ENCODE measurements at places on chromosomes 6 and 20.
A peak's percentile ranks its signal among the peaks of the same experiment; 100 is the strongest.

GRCh38 chr6:161486361-161487216 is 212.7 kb upstream of the AGPAT4 start:
- no peak for DNase-seq

DNA sequence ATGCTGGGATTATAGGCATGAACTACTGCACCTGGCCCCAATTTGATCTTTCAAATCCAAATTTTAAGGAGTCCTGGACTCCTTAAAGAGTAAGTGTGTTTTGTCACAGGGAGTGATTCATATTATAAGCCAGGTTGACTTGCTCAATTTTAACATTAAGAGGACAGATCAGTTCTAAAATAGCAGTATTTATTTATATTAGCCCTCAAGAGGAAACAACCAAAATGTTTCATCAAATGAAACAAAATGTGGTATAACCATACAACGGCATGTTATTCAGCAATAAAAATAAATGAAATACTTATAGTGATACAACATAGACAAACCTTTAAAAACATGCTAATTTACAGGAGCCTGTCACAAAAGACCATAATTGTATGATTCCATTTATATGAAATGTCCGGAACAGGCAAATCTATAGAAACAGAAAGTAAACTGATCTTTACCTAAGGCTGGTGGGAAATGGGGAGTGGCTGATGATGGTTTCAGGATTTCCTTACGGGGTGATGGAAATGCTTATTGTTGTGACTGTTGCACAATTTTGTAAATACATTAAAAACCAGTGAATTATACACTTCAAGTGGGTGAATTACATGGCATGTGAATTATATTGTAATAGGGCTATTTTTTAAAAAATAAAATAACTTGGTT is 637.4 kb downstream of the MMUT start:
- DNase-seq: no peak

- DNase-seq: no peak
These were observed 13.2 kb upstream of the EXOC2 start for GRCh38 chr6:706146-706545.

DNA sequence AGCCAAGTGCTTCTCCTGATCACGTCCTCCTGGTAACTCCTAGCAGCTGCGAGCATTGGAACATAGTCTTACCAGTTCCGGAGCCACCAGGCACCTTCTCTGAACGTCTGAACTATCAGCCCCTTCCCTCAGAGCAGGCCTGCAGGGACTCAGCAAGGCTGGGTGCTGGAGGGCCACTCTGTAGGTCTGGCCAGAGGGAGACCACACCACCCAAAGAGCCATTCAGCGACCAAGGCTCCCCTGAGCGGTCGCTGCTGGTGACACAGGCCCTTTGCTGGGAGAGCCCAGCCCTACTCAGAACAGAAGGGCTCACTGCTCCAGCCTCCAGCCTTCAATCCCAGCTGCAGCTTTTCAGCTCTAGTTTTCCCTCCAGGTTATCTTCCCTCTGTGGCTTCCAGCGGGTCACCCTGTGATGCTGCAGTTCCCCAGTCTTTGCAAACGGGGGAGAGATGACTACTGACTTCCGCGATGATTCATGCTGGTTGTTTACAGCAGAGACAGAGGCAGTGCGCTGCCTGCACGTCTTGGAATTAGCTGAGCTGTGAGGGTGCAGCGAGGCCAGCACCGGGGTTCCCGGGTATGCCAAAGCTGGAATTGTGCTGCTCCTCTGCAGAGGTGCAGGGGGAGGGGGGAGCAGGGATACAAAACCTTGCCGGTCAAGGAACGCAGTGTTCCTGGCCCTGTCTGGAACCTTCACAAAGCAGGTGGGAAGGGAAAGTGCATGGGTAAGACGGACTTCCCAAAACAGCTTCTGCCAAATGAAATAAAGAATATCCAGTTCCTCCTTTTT is 161.4 kb downstream of the LY86 start:
- DNase-seq: no peak

- no peak for DNase-seq
These were observed 110.6 kb upstream of the GLP1R start for GRCh38 chr6:38937839-38938613.

DNA sequence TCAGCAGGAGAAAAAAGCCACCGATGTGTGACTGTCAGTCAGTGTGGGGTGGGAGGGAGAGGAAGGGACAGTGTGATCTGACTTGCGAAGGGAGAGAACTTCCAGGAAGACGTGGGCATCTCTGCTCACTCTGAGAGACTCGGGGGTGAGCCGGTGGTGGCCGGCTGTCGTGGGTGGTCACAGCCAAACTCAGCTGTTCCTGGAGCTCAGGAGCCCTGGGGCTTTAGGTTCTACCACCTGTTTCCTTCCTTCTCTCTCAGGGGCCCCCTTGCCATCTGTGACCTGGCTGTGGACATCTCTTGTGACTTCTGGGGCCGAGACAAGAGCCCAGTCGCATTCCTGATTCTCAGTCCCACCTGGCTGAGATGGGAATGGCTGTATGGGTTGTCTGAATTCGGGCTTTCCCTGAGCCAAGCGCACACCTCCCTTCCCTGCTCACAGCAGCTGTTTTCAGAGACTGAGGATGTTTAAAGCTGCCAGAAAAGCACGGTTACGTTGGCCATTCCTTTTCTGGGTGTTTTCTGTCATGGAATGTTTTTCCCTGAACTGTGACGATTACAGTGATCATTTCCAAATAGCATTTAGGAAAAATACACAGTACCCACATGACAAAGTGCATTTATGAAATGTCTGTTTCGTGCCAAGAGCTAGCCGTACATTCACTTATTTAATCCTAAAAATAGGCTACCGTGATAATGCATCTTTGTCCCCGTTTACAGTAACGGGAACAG is 36.5 kb downstream of the SYNJ2 start:
- DNase-seq: no peak

DNA sequence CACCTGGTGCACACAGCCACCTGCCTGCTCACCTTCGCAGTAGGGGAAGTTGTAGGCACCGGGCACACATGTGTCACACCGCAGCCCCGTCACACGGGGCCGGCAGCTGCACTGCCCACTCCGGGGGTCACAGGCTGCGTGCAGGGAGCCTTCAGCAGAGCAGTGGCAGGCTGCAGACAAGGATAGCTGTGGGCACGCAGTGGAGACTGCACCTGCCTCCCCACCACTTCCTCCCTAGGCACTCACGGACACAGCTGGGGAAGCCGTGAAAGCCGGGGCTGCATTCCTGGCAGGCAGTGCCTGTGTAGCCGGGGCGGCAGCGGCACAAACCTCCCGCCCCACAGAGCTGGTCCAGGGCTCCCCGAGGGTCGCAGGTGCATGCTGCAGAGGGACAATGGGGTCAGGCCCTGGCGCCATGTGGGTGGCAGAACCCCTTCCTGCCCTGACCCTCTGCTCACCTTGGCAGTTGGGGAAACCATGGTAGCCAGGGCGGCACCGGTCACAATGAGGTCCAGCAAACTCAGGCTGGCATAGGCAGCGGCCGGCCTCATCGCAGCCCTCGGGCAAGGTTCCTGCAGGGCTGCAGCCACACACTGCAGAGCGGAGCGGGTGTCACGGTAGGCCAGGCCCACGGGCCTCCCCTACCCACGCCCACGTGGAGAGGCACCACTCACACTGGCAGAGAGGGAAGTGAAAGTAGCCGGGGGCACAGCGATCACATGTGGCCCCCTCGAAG is 29.4 kb downstream of the LAMA5 start:
- DNase-seq: peak; percentile 9

GRCh38 chr6:157468574-157468973 is 87.6 kb downstream of the ZDHHC14 start:
- no peak for DNase-seq

- no peak for DNase-seq
These were observed 6.1 kb downstream of the FBXO5 start for GRCh38 chr6:152976749-152977148.
